ENCODE measurements at places on chromosomes 5 and 9.

GRCh38 chr5:93911609-93912008 lies 170.2 kb upstream of the POU5F2 start:
- DNase-seq = no peak

DNA sequence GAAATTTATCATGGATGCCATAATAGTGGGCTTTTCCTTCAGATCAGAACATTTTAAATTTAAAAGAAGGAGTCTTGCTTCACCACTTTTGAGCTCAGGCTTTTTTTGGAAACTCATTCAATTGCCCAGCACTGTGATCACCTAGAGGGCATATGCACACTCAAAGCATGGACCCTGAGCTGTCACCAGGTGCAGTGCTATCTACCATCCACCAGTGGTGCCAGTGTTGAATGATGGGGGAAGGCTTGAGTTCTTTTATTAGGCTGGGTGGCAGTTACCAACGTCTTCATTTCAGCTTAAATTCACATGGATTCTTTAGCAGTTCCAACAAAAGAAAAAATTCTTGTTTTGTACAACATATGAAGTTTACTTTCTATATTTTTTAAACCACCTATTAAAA lies 164.1 kb downstream of the CFAP90 start:
- DNase-seq = no peak

- no peak for DNase-seq
Observed at GRCh38 chr5:132629230-132629944, 28.6 kb upstream of the IL13 start.

DNA sequence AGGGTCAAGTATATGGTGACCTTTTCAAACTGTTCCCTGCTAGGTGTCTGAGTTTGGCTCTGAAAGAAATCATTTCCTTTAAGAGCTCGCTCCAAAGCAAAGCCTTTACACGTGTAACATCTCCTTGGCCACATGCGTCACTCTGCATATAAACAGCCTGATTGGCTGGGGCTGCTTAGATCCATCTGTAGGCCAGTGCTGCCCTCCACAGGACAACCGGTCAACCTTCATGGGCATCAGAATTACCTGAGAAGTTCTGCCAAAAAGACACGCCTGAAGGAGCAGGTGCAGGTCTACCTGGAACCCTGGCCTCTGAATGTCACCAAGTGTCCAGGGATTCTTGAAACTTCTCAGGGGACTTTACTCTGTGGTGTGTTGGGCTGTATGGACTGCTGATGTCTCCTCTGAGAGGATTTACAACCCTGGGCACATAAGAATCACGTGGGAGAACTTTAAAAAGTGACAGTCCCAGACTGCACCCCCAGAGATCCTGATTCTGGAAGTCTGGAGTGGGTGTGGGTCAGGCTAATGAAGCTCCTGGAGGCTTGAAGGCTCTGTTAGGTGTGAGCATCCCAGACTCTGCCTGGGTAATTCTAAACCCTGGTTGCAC lies 497.6 kb downstream of the GADD45G start:
- peak; percentile 33 for DNase-seq

GRCh38 chr5:88875341-88876234 lies 7.4 kb downstream of the MEF2C start:
- no peak for DNase-seq

GRCh38 chr9:34513567-34514214 lies 9.1 kb downstream of the ENHO start:
- no peak for DNase-seq

Measured in activated CD8-positive, alpha-beta memory T cell treated with anti-CD3 and anti-CD28 coated beads for 4 hours (primary cell).